ENCODE measurements at places on chromosomes 12 and 14. TPM values are rescaled to one million over a fixed set of nuclear protein-coding genes. Genes with fewer than 3 reads are reported as not detected.

DNA sequence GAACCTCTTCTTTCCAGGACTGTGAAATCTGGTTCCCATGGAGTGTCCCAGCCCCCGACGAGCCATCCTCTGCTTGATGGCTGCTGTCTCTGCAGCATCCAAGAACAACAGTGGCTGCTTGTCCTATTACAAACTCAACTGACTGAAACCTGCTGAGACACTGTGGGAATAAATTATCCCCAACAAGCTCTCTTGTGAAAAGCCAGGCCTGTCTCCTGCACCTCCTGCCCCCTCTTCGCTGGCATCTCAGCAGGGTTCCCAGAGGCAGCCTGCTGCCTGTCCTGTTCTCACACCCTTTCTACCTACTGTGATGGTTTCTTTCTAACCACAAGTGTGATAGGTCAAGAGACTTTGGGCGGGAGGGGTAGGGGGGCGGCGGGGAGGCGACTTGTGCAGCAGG lies 180.2 kb downstream of the TSPAN9 start:
- no peak for DNase-seq

Gene SERPINA5
- 9.3 TPM for total RNA-seq

Gene CCDC60
- 1.1 TPM for total RNA-seq

Gene TSPAN31
- 43.2 TPM for total RNA-seq

Gene FZD10
- total RNA-seq: 0.71 TPM

Gene BTG1
- 62.9 TPM for total RNA-seq

DNA sequence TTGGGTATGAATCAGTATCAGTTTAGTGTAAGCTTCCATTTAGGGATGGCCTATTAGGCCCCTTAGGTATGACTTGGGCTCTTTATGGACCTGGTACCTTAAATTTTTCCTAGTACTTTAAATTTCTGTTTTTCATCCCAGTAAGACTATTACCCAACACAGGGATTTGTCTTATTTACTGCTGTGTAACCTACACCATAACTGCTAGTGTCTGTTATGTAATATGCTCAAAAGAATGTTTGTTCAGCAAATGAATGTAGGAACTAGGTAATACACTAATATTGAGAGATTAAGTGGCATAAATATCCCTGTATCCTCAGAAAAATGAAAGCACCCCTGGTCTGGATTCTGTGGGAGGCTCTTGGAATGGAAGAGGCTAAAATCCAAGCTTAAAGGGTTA lies 63.7 kb upstream of the YARS2 start:
- DNase-seq: no peak

DNA sequence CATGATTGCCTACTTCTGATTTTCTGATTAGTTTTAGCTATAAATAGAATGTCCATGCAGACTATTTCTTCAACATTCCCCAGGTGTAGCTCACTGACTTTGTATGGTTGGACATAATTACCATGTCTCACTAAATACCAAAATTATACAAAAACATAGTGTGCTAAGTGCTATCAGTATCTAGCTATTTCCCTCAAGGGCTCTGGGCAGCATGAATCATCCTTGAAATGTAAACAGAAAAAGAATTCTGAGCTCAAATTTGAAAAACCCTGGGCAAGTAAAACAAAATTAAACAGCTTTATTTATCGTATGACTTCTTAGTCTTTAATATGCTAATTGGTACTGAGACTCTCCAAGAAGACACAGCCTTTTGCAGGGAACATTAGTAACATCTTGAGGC lies 82.9 kb downstream of the SPATA7 start:
- no peak for DNase-seq

GRCh38 chr12:56299308-56299852 lies 750 bp downstream of the CS start:
- DNase-seq: no peak

DNA sequence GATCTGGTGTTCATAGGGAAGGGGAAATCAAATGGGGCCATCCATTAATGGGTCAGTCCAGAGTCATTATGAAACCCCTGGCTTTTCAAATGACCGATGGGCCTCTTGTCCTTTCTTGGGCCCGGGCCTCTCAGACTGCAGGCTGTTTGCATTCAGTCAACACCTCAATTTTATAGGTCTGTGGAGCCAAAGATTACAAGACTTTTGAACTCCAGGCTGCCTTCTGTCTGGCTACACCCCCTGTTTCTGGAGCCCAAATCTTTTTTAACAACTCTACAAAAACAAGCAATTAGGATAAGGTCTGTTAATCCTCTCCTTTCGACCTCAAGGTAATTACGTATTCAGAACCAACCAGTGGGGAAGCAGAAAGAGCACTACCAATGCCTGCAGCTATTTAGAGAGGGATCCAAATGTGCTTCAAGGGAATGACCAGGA lies 35.6 kb downstream of the DUSP6 start:
- no peak for DNase-seq

- no peak for DNase-seq
Observed at GRCh38 chr12:125406131-125406530, 340.9 kb downstream of the AACS start.

Gene CELA1
- not detected for total RNA-seq

Gene AVPR1A
- 6.6 TPM for total RNA-seq

DNA sequence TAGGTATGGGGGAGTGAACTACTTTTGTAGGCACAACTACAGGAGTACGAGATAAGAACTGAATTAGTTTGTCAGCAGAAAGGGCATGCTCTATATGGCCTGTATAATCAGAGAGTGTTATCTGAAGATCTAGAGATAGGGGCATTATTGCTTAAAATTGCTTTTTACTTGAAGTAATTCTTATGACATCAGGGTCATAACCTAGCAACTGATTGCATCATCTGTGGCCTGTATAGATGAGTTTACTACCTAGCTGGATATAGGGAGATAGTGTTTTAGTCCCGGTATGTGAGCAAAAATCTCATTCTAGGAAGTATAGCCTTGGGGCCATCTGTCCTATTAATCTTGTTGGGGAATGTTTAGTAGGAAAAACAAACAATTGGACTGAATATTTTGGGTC lies 142.7 kb downstream of the TMEM117 start:
- no peak for DNase-seq

DNA sequence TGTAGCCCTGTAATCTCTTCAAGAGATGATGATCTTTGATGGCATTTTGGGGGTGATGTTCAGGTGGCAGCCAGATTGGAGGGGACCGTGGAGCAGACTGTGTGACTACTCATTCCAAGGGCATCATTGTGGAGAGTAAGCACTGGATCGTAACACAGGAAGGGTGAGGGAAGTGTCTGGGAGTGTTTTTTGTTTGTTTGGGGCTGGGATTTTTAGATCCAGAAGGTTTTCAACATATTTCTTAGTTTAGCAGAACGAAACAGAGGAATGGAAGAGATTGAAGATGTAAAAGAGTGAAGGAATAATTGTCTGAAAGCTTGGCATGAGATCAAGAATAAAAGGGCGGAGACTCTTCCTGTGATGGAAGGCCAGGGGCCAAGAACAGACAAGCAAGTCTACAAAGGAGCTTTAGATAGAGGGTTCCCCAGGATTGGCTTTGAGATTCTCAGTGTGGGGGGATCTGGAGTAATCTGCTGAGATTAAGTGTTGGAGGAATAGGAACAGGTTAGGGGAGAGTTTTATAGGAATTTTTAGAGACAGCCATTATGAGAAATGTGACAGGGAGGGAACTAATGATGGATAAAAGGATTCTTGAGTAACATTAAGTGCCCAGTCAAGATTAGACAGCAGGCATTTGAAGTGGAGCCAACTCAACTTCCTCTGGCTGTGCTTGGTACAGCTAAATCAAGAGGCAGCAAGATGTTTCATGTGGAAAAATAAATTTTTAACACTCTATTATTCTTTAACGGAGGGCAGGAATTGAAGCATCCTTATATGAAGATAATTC lies 79.7 kb upstream of the REP15 start:
- no peak for DNase-seq

Gene ALX1
- 0.33 TPM for total RNA-seq
